ENCODE measurements at places on chromosomes 5 and 9. TPM values are rescaled to one million over a fixed set of nuclear protein-coding genes. Genes with fewer than 3 reads are reported as not detected.

Gene ADRB2
- 0.41 TPM for total RNA-seq

Gene BSPRY
- 7.4 TPM for total RNA-seq

Gene MSANTD3
- total RNA-seq: 10.5 TPM

Gene PCDHGB6
- 8.5 TPM for total RNA-seq

Gene CCDC180
- total RNA-seq: 5.1 TPM

Gene LPAR1
- 27.5 TPM for total RNA-seq

Gene DMGDH
- total RNA-seq: 1.2 TPM

Gene ANKRD34B
- not detected for total RNA-seq

Gene HRCT1
- total RNA-seq: 82.1 TPM

Gene PCA3
- total RNA-seq: not detected

Gene GRIN1
- total RNA-seq: 2.6 TPM

Gene TMEM232
- total RNA-seq: 1.0 TPM

Gene SH3RF2
- 36.8 TPM for total RNA-seq

Gene WNT8A
- total RNA-seq: not detected

Gene TMEM250
- total RNA-seq: 47.4 TPM

Gene IL13
- total RNA-seq: not detected

Gene CAPSL
- not detected for total RNA-seq

Gene ELL2
- total RNA-seq: 42.7 TPM

Gene FOXD4
- total RNA-seq: 0.20 TPM

Gene CNTNAP3
- 1.0 TPM for total RNA-seq

Gene ARHGEF39
- total RNA-seq: 10.3 TPM

Gene PCDHA3
- 0.06 TPM for total RNA-seq

Gene CNTRL
- 9.7 TPM for total RNA-seq

Gene TPPP
- total RNA-seq: 2.2 TPM

Gene APBB3
- 18.8 TPM for total RNA-seq

Gene NXNL2
- not detected for total RNA-seq

Gene FGFR4
- total RNA-seq: 28.9 TPM

Gene FBXW2
- total RNA-seq: 65.0 TPM

Gene KIF24
- total RNA-seq: 2.8 TPM

Gene DPYSL3
- total RNA-seq: 12.0 TPM

Data from mucosa of descending colon (tissue), 3 donors.